GM12865 (cell line): ENCODE measurements at places on chromosomes 4 and X.

DNA sequence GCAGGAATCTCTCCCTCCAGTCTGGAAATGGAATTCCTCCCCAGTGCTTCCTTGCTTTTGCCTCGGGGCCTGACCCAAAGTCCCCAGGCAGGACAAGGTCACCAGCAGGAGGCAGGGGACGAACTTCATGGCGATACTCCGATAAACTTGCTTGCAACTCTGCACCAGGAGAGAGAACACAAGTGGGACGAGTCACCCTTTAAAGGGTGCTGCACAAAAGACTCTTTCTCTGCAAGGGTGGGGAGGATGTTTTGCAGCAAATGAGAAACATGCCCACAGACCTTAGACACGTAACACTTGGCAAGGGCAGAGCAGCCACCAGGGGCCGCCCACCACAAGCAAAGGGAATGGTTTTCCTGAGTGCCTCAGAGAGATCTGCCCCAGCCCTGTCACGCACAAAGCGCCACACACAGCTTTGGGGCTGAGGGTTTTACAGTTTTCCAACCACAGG lies at the start of gene FGFBP2:
TSS of gene FGFBP2 (minus strand) at position 175 of the 451 bp plus-strand sequence. CDS start at position 129, 46 bp downstream.
- DNase-seq = peak; percentile 30

GRCh38 chrX:151875270-151876026 lies 37.2 kb upstream of the MAGEA4 start:
- DNase-seq = no peak

GRCh38 chr4:2981256-2981819 lies 18.0 kb downstream of the GRK4 start:
- DNase-seq = peak; percentile 24

GRCh38 chrX:2466876-2467656 lies 33.7 kb downstream of the DHRSX start:
- DNase-seq = no peak

- no peak for DNase-seq
Measured at GRCh38 chr4:169059306-169060211, 49.5 kb upstream of the CBR4 start.

DNA sequence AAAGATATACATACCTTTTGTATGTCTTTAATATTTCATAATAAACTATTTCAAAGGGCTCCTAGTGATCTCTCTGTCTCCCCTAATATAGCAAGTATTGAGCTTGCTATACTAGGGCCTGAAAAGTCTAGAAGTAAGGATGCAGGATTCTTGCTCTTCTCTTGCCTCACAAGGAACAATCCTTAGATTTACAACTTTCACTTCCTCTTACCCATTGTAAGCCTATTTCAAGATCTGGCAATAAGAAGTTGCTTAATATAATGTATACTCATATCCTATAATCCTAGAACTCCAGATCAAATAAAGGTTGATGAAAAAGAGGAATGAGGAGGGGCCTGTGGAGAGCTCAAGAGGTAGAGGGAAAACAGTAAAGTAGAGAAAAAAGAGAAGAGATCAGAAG lies 40.8 kb upstream of the CHRDL1 start:
- no peak for DNase-seq

DNA sequence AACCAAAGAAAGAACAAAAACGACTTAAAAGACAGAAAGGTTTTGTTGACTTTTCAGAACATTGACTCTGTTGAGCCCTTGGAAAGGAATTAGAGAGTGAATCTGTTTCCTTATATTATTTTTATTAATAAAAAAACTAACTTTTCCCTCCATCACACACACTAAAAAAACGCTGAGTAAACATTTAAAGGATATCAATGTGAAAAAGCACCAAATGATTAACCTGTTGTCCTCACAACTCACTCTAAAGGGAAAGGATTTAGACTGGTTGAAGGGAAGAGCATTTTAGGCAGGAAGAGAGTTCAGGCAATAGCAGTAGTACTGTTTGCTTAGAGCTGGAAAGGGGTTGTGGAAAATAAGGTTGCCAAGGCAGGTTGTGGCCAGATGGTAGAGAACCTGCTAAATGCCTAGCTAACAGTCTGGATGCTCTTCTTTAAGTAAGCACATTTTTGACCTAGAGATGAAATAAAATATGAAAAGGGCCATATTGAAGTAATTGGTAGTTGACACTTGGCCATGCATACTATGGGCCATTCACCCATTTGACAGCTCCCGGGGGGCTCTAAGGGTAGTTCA lies 98.0 kb upstream of the NDP start:
- DNase-seq = no peak

DNA sequence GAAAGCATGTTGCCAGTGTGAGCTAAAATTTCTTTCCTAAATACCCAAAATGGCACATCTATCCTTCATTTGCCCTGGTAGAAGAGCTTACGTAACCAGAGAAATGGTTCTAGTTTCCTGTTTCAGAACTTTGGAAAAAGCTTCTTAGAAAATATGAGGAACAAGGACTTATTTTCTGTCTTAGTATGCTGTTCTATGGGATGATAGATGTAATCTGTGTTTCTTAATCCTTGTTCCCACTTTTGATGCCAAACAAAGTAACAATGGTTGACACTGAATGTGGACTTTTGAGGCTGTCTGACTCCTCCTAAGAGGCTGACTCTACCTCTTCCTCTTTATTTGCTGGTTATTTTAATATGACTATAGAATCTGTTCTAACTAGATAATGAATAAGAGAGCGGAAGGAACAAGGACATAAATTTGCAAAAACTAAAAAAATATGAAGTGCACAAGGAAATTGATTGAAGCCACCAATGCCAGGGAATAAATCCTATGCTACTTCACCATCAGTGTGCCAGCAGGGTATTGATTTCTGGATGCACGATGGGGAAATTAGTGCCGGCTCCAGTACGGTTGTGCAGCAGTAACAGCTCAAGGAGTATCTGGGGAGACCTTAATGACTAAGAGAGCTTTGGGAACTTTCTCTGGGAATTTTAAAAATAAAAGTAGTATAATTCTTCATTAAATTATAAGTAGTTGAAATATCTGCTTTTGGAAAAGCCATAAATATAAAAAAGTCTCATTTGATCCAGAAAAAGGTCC lies 39.4 kb upstream of the TET2 start:
- no peak for DNase-seq

DNA sequence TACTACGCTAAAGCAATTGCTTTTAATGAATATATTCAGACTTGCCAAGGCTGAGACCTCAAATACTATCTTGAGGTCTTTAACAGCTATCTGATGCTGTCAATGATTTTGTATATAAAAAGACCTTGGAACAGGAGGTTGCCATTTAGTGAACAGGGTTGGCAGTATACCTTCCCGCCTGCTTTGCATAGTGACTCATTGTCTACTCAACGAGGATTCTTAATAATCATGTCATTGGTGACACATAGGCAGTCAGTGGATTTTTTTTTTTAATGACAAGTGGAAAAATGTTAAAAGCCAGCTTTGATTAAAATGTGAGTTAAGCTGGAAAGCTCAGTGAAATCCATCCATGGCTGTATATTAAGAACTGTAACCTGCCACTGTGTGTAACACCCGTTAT lies 164.0 kb downstream of the ASMT start:
- DNase-seq = no peak

DNA sequence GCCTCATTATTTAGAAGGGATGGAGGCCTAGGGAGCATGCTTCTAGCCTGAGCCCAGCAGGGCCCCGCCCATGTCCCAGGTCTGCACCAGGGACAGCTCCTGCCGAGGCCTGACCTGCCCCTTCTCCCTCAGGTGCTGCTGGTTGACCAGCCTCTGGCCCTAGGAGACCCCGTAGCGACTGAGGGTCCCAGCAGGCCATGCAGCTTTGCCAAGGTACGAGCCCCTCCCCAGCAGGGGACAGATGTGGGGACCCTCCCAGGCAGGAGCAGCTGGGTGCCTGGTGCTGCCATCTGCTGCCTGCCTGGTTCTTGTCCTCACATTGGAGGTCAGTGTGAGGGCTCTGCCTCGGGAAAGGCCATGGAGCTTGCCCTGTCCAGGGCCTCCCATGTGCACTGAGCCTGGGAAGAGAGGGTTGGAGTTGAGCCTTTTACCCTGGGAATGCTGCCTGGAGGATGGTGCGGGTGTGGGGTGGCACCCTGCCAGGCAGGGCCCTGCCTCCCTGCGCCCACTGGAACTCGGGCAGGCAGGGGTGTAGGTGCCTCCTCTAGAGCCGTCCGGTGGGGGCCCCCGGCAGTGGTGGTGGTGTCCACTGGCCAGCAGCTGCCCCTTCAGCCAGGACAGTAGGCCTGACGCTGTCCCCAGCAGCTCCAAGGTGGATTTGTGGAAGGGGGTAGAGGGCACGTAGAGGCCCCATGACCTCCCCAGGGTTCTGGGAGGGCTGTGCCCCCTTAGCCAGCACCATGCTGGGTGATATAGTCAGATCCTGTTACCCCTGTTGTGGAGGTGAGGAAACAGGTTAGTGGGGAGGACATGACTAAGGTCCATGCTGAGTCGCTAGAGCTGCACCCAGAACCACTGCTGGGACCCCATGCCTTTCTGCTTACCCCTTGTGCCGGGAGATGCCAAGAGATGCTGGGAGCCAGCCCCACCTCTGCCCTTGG lies 2.2 kb upstream of the MSANTD1 start:
- DNase-seq = no peak

DNA sequence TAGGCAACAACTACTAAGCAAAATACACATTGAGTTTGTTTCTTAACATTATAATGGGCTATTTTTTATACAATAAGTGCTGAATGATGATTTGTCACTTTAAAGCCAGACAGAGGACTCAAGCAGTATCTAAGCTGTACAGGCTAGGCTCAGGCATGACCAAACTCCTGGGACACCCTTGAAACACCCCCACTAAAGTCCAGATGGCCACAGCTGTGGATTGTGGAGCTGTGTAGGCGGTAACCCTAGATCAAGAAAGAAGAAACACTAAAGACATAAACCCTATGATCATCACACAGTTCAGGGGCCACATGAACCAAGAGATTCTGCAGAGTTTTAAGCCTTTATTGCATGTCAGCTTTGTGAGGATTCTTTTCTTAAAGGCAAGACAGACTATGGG lies 25.1 kb downstream of the TAB3 start:
- no peak for DNase-seq
